ENCODE measurements at places on chromosomes 1 and 21. TPM values are rescaled to one million over a fixed set of nuclear protein-coding genes. Genes with fewer than 3 reads are reported as not detected.

SELE gene
- not detected for total RNA-seq

TOR1AIP1 gene
- 80.0 TPM for total RNA-seq

CHI3L2 gene
- 13.0 TPM for total RNA-seq

CLCA1 gene
- total RNA-seq = not detected

OR2L2 gene
- total RNA-seq = 0.23 TPM

APOBEC4 gene
- total RNA-seq = not detected

S100A3 gene
- not detected for total RNA-seq

DPT gene
- not detected for total RNA-seq

OR2T2 gene
- not detected for total RNA-seq

KCNA3 gene
- 95.2 TPM for total RNA-seq

OTUD3 gene
- total RNA-seq = 7.3 TPM

CHRM3 gene
- not detected for total RNA-seq

CGN gene
- 0.70 TPM for total RNA-seq

LINGO4 gene
- 0.07 TPM for total RNA-seq

TMEM82 gene
- total RNA-seq = not detected

PGM1 gene
- 31.5 TPM for total RNA-seq

LCE1E gene
- total RNA-seq = not detected

CFHR3 gene
- not detected for total RNA-seq

FAM163A gene
- total RNA-seq = not detected

PLA2G2D gene
- total RNA-seq = not detected

PDZK1IP1 gene
- not detected for total RNA-seq

C1QC gene
- not detected for total RNA-seq

KCNJ9 gene
- not detected for total RNA-seq

TESK2 gene
- 4.4 TPM for total RNA-seq

KRTAP19-1 gene
- total RNA-seq = not detected

SPRR2F gene
- not detected for total RNA-seq

TMPRSS15 gene
- not detected for total RNA-seq

TCHHL1 gene
- not detected for total RNA-seq

TDRD5 gene
- total RNA-seq = not detected

LY9 gene
- 8.0 TPM for total RNA-seq

SLC44A5 gene
- total RNA-seq = 0.40 TPM

GPATCH4 gene
- 50.9 TPM for total RNA-seq

OR2AK2 gene
- total RNA-seq = not detected

GUCA2B gene
- not detected for total RNA-seq

RIPPLY3 gene
- total RNA-seq = not detected

CHRNB2 gene
- total RNA-seq = not detected

KCNJ15 gene
- not detected for total RNA-seq

ID3 gene
- 34.2 TPM for total RNA-seq

ADAM30 gene
- not detected for total RNA-seq

Measured in activated CD8-positive, alpha-beta memory T cell treated with anti-CD3 and anti-CD28 coated beads, Interleukin-2, amount 10 ng/mL, durations not matched to agents 7 days and 5 days (primary cell).